Suppressor macrophage treated with lipopolysaccharide for 1 hour (primary cell): ENCODE measurements at places on chromosomes 4 and X.

- DNase-seq = peak; percentile 88
Measured at GRCh38 chr4:153151535-153152455, 52.4 kb upstream of the TRIM2 start.

DNA sequence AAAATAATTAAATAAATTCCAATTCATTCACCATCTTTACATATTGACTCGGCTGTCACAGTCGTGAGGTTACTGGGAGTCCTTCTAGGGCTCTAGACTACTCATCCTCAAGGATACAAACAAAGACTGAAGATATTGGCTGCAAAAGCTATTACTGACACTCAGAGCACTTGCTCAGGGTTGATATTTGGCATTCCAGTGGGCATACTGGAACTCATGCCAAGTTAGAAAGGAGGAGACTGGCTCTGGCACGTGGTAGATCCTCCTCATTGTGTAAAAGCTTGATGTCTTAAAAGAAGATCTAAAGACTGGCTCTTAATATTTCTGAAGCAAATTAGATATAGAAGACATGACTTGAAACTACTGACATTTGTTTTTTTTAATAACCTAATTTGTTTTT lies 172.7 kb downstream of the GPM6A start:
- DNase-seq = no peak

DNA sequence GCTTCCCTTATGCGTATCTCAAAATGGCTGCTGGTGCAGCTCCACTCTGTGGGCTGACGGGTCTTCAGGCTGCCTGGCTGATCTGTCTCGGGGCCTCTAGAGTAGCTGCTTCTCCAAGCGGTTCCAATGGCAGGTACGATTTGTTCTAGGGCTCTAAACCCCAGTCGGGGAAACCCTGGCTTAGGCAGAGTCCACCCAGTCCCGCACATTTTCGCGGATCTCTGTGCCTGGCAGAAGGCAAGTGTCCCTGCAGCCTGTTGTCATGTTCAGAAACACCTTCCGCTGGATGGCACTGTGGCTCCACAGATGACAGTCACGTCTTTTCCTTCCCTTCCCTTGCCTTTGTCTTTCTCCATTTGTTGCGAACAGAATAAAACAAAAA lies 54.4 kb downstream of the NBDY start:
- DNase-seq = no peak

- no peak for DNase-seq
Measured at GRCh38 chrX:21974011-21974385, 33.5 kb downstream of the SMS start.

GRCh38 chrX:79259073-79259689 lies 108.0 kb downstream of the ITM2A start:
- peak; percentile 5 for DNase-seq

DNA sequence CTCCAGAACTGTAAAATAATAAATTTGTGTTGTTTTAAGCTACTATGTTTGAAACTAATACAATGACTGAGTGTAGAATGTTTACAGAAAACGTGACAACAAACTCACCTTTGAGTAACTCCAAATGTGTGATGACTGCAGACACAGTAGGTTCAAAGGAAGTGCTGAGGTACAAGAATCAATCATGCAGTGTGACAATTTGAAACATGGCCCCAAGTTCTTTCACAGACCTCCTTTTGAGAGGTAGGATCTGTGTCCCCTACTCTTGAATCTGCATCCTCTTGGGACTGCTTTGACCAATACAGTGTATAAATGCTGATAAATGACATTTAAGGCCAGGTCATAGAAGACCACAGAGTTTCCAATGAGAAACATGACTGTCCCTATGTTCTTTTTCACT lies 667.7 kb upstream of the DIPK2B start:
- no peak for DNase-seq
